ENCODE measurements at places on chromosomes 1 and 21.
A peak's percentile ranks its signal among the peaks of the same experiment; 100 is the strongest.

- no peak for DNase-seq
Measured at GRCh38 chr1:226708342-226708780, 30.7 kb downstream of the ITPKB start.

- no peak for DNase-seq
Measured at GRCh38 chr1:218557731-218558130, 212.6 kb downstream of the TGFB2 start.

GRCh38 chr21:42629933-42630589 is 23.4 kb upstream of the PDE9A start:
- no peak for DNase-seq

- DNase-seq, result peak; percentile 25
Measured at GRCh38 chr1:25619101-25619890, 2.7 kb downstream of the MAN1C1 start.

DNA sequence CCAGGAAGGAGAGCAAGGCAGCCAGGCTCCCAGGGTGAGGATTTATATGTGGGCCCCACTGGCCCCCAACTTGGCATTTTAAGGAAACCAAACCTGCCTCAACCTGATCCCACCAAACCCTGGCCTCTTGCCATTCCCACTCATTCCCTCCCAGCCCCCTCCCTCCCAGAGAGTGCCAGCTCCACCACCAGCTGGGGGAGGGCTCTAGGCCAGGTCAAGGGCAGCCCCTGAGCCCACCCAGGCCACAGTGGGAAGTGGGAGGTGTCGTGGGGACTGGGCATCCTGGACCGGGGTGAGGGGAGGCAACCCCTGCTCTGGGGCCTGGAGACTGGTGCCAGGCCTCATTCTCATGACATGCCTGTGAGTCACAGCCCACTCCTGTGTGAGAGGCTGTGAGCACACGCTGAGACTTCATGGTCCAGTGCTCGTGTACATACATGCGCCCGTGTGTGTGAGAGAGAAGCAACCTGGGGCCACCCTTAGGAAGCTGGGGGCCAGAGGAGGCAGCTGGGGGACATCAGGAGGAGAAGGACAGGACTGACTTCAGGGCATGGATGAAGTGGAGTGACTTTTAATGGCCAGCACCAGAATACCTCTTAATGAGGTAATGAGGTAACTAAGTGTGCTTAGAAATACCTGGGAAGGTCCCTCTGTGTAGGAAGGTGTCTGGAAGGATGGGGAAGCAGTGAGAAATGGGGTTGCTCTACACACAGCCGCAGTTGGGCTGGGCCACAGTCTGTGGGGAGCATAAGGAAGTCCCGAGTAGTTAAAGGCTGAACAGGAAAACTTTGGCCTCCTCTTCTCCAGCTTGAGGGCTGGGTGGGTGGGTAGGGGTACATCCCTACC is at the start of gene S100A2:
S100A2 (minus strand) TSS at position 316 of the 846 bp plus-strand sequence. CDS start 1,967 bp downstream, outside the sequence.
- DNase-seq, result no peak

DNA sequence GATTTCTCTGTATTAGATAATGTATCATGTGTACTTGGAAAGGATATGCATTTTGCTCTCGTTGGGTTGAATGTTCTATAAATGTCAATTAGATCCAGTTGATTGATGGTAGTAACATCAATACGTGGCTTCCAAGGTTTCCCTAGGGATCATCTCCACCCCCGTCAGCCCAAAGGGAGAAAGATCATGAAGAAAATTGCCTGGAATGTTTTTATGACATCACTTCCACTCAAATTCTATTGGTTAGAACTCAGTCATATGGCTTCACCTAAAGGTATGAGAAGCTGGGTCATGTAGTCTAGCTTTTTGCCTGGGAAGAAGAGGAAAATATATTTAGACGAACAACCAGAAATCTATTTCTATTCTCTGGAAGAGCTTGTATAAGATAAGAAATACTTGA is at the start of gene C1orf185:
C1orf185 (plus strand) TSS at position 253 of the 400 bp plus-strand sequence; CDS start at position 259, 6 bp downstream.
- no peak for DNase-seq

DNA sequence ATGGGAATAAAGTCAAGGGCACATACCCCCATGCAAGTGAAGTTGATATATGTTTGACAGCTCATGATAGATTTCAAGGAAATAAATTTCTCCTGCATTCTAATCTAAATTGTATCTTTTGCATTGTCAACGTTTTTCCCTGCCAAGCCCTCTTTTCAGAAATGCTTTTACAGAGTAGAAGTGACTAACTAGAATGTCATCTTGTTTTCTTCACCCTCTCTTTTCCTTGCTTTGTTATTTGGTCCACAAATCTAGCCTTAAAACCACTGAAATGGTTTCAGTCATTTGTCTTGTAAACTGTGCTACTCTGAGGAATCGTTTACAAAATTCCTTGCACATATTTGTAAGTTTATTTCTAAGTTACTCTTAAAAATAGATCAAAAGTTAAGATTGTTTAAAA is 600.8 kb upstream of the CXADR start:
- DNase-seq, result no peak

- no peak for DNase-seq
Measured at GRCh38 chr1:230330157-230330556, 96.0 kb downstream of the PGBD5 start.

DNA sequence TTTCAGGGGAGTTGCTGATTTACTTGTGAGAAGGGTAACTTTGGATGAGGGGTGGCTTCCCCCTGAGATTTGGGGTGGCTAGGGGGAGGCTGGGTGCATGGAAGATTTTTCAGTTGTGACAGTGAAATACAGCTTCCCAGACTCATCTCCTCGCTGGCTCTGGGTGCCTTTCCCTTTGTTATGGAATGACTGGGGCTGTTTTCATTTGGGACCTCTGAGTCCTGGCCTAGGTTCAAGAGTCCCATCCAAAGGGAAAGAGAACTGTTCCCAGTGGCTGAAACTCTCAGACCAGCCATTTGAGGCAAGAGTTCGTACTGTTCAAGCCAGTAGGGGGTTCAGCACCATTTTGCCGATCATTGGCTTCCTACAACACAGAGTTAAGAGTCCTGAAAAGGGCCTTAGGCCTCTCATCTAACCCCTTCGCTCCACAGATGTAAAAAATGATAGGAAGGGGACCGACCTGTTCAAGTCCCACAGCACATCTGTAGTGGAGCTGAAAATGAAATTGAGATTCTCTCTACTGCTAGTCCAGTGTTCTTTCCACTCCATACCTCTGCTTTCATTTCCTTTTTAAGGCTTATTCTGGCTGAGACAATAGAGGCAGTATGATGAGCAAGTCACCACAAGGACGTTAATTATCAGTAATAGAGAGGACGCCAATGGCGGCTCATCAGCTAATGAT is 958 bp downstream of the DDR2 start:
- DNase-seq, result no peak

All from activated naive CD4-positive, alpha-beta T cell (primary cell).